NCI-H748 treated with DMSO at 0.1 percent for 48 hours (cell line): ENCODE measurements at places on chromosomes 5 and 9.

GRCh38 chr9:125346080-125346732, 84.6 kb downstream of the GAPVD1 start:
- DNase-seq = peak; percentile 15

DNA sequence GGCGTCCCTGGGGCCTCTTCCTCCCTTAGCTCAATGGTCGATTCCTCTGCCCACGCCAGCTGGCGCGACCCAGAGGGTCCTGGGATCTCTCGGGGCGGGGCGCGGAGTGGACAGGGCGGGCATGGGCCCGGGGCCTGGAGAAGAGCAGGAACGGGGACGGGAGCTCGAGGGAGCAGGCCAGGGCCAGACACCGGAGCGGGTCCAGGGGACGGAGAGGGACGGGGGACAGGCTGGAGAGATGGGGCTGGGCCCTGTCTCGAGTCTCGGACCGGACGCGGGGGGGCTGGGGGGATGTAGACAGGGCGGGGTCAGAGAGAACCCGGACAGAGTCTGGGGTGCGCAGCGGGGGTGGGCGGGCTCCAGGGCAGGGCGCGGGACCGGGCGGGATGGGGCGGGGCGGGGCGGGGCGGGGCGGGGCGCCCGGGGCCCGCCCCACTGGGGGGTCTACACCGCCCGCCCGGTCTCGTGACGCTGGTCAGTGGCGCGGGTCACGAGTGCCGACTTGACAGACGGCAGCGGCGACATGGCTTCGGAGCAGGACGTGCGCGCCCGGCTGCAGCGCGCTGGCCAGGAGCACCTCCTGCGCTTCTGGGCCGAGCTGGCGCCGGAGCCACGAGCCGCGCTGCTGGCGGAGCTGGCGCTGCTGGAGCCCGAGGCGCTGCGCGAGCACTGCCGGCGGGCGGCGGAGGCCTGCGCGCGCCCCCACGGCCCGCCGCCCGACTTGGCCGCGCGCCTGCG, at the start of gene UAP1L1:
UAP1L1 (plus strand) TSS at position 508 of the 738 bp plus-strand sequence; CDS start at position 524, 16 bp downstream.
- no peak for DNase-seq

GRCh38 chr5:59496524-59497134, 396.9 kb downstream of the PDE4D start:
- DNase-seq = no peak

GRCh38 chr5:152185547-152186245, 219.4 kb downstream of the NMUR2 start:
- no peak for DNase-seq

DNA sequence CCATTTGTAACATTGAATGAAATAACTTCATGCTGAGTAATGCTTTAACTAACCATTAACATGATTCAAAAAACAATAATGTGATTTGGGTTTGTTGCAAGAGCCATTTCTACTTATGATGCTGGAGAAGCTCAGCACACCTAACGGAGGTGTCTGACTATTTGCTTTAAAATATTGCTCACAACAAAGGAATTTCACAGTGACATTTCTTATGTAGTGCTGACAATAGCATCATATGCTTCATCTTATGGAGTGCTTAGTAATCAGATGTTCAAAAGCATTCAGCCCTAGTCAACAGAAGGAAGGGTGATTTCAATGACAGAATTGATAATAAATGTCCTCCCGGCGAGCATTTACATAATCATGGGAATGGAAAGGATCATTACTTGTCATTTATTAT, 1003.3 kb upstream of the COX7C start:
- DNase-seq = no peak

DNA sequence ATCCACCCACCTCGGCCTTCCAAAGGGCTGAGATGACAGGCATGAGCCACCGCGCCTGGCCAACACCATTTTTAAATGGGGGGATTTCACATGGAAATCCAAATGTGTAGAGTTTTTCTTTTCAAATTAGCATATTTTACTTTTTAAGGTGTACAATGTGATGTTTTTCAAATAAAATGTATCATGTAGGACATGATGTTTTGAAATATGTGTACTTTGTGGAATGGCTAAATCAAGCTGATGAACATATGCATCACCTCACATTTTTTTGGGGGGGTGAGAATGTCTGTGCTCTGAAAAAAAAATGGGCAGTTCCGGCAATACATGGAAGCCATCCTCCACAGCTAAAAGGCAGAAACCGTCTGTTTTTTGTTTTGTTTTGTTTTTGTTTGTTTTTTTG, 3.4 kb upstream of the FAF2 start:
- no peak for DNase-seq

DNA sequence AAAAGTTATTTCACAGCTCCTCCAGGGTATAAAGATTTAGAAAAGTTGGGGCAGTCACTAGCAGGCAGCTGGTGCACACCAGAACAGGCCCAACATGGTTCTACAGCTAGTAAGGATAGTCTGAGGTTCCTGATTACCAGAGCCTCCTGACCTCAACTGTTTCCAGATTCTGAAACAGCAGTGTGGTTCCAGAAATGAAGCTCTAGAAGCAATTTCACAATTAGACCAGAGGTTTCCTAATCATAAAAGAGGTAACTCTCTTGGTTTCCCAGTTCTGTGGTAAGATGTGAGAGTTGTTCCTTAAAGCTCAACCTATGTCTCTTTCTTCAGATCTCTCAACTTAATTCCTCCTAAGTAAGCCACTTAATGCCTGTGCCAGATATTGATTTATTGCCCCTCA, 11.9 kb downstream of the AGTPBP1 start:
- no peak for DNase-seq

DNA sequence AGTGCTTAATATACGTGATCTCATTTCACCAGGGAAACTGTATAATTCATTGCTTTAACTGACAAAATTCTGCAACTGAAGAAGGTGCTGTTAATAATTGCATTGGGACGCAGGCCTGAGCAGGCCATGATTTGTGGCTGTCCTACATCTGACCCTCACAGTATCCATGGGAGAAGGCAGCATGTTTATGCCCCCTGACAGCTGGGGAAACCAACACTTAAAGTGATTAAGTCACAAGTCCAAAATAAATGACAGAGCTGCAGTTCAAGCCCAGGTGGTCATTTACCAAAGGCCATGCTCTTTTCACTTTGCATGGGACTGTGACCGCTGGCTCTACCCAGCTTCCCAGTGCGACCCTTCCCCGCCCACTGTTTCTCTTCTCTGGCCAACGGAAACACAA, 30.5 kb upstream of the KCNMB1 start:
- no peak for DNase-seq

DNA sequence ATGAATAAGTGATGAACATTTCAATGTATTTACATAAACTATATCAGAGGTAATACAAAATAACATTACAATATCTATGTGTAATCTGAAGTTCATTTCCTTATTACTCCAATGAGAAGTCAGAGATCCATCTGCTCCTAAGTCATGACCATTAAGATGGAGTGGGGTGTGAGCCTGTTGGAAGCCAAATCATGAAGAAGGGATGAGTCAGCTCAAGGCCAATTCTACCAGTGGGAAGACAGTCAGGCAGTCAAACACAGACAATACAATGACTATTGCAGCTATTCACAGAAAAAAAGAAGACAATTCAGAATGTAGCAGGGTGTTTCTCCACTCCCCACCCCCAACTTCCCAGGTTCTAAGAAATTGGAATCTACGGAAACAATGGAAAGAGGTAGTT, 155.0 kb downstream of the NFIB start:
- no peak for DNase-seq

DNA sequence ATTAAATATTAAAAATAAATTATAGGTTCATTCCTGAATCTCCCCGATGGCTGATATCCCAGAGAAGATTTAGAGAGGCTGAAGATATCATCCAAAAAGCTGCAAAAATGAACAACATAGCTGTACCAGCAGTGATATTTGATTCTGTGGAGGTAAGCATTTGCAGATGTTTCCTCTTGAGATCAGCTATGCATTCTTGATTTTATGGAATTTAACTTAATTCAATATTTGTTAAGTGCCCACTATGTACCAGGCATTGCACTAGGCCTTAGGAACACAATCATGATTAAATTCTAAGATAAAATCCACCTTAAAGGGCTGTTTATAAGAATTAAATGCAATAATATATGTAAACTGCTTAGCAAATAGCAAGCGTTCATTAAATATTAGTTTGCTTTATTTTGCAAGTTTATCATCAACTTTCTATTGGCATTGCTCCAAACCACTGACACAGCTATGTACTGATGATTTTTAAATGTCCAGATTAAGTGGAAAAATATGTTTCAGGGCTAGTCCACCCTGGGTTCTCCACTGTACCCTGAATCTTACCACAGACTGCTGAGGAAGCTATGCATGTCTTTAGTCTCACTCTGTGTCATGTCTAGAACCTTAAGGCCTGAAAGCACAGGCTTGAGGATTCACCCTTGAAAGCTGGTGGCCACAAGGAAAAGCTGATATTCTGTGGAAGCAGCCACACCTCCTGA, 33.2 kb downstream of the SLC22A4 start:
- no peak for DNase-seq

DNA sequence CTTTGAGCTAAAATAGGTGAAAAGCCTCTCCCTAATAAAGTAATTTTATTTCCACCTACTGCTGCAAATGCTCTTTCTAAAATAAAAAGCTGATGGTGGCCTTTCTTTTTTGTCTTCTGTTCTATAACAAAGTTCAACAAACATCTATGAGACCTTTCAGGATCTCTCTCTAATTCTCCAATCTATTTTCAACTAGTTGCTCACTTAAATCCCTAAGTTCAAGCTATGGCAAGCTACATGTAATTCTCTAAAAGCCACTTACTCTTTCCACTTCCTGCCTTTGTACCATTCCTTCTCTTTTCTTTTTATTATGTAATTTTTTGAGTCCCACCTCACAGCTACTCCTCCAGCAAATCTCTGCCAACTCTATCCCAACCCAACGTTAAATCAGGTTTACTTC, 20.9 kb downstream of the CHD1 start:
- DNase-seq = no peak

DNA sequence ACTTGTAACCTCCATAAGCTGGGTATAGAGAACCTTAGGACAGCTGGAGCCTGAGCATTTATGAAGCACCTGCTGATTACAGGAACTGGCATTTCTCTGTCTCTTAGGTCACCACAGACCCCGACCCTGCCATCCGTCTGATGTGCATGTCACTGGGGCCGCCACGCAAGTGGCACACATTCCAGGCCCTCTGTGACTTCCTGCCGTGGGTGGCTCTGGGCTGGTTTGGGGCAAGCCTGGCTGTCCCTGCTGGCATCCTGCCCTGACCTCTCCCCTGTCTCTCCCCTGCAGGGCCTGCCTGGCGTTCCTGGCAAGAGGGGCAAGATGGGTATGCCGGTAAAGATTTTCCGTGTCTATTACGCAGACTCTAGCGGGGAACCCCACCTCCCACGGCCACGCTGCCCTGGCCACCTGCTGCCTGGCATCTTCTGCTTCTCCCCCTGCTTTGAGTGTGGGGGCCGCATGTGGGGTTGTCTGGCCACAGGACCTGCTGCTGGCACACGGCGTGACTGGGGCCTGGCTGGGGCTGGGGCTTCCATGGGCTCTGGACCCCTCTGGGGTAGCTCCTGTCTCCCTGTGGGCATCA, 55.4 kb downstream of the COL27A1 start:
- no peak for DNase-seq

- no peak for DNase-seq
These were observed 479.5 kb downstream of the SPATA31A7 start for GRCh38 chr9:61669352-61669751.

GRCh38 chr5:81819556-81820317, 68.8 kb upstream of the SSBP2 start:
- DNase-seq = no peak

GRCh38 chr9:128732576-128732975, 8.6 kb upstream of the ZDHHC12 start:
- no peak for DNase-seq

GRCh38 chr5:92519811-92520632, 1061.0 kb downstream of the NR2F1-AS1 start:
- peak; percentile 95 for DNase-seq

GRCh38 chr5:37837414-37838032, 2.3 kb downstream of the GDNF start:
- DNase-seq = peak; percentile 71

DNA sequence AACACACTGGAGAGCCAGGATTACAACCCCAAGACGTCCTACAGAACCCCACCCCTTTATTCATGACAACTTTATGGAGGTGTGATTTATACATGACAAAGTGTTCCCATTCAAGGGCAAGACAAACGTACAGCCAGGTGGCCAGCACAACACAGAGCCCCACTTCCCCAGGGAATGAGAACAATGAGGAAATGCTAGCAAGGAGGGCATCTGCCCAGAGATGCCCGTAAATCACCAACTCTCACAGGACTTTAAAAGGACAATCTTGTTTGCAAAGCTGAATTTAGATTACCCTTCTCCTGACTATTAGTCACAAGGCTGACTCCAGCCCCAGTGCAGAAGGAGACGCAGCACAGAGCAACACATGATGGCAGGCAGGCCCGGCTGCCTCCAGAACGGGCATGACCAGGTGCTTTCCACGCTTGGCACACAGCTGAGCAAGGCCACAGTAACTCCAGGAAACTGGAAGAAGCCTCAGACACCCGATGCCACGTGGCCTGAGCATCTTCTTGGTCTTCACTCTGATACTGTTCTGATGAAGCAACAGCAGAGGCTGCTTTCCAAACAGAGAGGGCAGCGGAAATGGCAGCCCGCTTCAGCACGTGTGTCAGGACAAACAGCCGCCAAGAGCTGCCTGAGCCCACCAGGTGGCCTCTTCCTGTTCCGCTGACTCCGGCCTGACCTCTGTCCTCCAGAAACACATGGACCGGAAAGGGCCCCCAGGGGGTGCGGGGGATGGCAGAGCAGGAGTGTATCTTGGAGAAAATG, 51.4 kb downstream of the ROR2 start:
- DNase-seq = peak; percentile 2

DNA sequence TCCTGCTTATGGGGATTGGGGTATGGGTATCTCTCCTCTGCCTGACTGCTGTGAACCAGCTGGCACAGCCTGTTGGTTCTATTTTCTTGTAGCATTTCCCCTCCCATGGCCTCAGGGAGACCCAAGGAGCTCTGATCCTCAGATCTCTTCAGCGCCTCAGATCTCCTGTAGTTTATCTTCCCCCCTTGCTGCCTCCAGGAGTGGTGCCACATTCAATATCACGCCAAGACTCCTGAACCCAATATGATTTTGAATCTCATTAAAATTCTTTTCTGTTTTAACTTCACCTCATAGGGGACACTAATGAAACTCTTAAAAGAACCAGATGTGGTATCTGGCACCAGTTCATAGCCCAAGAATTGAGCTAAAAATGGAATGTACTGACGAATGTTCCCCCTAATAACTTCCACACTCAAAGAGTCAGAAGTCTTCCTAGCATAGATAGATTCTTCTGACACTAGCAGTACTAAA, 59.6 kb upstream of the LIFR start:
- DNase-seq = no peak
